ENCODE measurements at places on chromosomes 4 and X.

DNA sequence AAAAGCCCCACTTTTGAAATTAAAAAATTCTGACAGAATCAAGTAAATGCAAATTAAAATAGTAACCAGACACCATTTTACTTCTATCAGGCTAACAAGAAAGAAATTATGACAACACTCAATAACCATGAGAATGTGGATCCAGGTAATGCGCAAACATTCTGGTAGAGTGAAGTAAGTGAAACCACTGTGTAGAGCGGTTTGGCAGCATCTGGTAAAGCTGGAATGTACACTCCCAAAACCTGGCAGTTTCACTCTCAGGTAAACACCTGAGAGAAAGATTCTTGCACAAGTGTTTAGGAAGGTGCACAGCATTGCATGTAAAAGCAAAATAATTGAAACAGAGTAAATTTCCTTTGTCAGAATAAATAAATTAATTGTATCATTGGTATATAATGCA, 81.8 kb downstream of the TRIML1 start:
- DNase-seq, result no peak

GRCh38 chr4:69522554-69522953, 26.8 kb upstream of the UGT2B4 start:
- no peak for DNase-seq

GRCh38 chrX:66622209-66622608, 16.7 kb downstream of the EDA2R start:
- DNase-seq, result no peak

- peak; percentile 77 for DNase-seq
Observed at GRCh38 chrX:53686151-53686885, at the start of gene HUWE1. Gene HUWE1, minus strand, starts transcription at chrX:53686719. Its CDS starts 32,612 bp downstream, at chrX:53654107.

DNA sequence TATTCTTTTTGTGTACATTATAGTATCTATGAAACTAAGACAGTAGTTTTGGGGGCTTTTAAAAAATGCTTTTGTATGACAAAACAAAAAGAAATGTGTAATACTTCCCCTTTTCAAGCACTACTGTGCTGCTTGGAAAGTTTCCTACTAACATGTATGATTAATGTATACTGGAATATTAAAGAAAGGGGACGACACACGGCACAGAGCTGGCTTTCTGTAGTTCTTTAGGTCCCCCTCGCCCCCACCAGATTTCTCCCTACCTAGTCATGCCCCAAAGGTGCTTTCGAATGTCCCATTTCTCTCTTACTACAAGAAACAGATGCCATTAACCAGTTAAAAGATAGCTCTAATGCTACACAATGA, 1.6 kb upstream of the AP1S2 start:
- no peak for DNase-seq

Measured in stimulated activated CD8-positive, alpha-beta memory T cell treated with anti-CD3 and anti-CD28 coated beads, Interleukin-2, amount 100 ng/mL, for 48 hours (primary cell).